ENCODE measurements at places on chromosomes 4 and X.
A peak's percentile ranks its signal among the peaks of the same experiment; 100 is the strongest.

DNA sequence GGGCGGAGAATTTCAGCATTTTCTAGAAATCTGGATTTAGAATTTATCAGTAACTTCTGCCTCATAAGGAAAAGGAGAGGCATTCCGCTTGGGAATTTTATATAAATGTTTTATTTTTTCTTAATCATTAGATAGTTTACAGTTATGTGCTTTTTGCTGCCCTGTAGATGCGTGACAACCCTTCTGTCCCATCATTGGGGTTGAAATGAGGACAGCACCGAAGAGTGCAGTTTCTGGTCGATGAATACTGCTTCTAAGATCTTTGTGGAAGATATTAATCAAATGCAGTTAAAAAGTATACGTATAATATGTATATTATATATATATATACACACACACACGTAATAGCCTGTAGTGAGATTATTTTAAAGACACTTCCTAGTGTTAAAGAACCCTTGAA lies 1.5 kb downstream of the RBPJ start:
- no peak for DNase-seq

DNA sequence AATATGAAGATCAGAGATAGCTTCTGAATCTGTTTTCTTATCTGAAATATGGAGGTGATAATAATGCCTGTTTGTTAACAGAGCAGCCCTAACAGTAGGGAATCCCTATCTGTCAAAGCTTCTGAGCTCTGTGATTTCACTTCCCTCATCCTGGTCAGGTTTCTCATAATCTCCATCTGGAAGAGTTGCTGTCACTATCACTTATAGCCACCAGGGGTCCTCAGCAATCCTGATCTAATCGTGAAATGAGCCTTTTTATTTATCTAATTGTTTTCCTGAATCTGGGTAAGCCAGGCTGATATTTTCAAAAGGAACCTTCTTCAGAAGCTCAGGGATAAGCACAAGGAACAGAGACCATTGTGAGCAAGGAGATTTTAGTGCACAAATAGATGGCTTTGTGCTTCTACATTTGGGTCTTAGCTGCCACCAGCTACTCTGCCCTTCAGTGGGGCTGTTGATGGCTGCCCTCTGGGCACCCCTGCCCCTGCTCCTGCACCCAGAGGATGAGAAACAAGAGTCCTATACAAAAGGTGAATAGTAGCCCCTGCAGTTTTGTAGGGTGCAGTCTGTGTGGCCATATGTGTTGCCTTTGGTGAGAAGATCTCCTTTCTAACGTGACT lies 196.4 kb upstream of the RADX start:
- peak; percentile 0 for DNase-seq

GRCh38 chrX:38278682-38279081 lies 48.6 kb downstream of the RPGR start:
- peak; percentile 6 for DNase-seq

- peak; percentile 40 for DNase-seq
Measured at GRCh38 chr4:106032851-106033286, 137.6 kb downstream of the NPNT start.

- DNase-seq = no peak
Measured at GRCh38 chr4:20529691-20530090, 170.6 kb upstream of the PACRGL start.

DNA sequence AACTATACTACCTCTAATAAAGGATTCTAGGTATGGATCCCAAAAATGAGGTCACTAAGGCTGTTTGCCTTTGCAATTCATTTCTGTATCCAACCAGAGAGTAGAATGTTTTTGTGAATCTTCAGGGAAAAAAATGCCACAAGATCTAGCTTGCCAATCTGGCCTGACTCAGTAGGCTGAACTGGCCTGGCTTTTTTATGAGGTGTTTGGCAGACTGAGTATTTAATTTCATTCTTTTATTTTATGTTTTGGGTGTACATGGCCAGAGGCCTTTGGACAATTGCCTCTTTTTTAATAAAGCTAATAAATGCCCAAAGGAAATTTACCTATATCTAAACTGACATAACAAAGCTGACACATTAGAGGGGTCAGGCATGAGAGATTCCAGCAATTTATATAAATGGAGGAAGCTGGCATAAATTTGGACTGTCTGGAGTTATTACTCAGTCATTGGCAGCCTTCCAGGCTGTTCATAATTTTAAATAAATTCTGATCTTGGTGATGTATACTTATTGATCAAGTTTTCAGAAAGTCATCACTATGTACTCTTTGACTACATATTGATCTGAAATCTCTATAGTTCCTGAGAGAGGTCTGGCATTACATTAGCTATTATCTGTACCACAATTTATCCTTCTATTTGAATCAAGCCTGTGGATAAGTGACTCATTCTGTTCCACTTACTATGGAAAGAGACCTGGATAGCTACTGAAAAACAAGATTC lies 376.4 kb upstream of the NOCT start:
- peak; percentile 31 for DNase-seq

GRCh38 chr4:94831607-94832006 lies 73.9 kb downstream of the BMPR1B start:
- DNase-seq = no peak

- peak; percentile 57 for DNase-seq
Measured at GRCh38 chr4:111492496-111492895, 652.8 kb upstream of the FAM241A start.

DNA sequence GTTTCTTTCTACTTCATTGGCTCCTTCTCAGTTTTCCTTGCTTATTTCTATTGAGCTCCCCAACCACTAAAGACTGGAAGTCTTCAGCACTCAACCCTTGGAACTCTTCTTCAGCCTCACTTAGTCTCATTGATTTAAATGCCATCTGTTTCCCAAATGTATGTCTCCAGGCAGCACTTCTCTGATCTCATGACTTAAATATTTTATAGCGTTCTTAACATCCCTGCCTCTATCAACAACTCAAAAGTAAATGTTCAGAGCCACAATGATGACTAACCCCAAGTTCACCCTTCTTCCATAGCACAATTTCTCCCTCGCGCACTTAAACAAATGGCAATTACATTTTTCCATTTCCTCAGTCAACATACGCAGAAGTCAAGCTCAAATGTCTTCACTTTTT lies 1393.3 kb downstream of the ARAP2 start:
- DNase-seq = peak; percentile 92

GRCh38 chrX:64093761-64094160 lies 111.7 kb downstream of the AMER1 start:
- no peak for DNase-seq

DNA sequence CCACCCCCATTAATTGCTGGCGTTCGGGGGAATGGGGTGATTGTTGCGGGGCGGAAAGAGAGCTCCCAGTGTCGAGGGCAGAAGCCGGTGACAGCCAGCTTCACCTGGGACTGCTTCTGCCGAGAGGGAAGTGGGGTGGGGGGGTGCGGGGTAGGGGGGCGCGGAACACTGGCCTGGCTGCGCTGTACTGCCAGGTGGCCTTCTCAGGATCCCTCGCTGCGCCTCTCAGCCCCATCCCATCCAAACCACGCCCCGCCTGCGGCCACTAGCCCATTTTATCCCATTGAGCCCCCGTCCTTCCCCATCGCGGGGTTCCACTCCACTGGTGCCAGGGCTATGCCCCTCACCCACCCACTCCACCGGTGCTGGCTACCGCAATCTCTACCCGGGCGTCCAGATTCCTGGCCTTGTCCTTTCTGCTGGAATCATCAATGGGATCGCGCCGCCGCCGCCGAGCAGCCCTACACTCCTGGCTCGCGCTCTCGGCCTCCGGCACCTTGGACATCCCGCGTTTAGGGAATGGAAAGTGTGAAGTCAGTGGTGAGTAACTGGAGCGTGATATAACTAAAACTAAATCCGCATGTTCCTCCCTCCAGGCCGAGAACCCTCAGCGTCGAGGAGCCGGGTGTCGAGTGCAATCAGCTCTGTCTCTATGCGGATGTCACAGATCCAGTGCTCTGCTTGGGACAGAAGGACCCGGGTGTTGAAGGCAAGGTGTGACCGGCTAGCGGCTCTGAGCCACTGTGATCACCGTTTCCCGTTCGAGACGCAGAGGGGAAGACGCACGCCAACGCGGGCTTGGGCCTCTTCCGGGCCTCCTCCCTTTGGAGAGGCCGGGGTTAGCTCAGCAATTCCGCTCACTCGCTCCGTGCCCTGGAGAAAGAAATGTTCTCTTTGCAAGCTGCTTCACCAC lies 20.5 kb downstream of the NKX3-2 start:
- no peak for DNase-seq

GRCh38 chr4:125115476-125115875 lies 199.3 kb upstream of the FAT4 start:
- DNase-seq = peak; percentile 59

GRCh38 chr4:124318292-124318691 lies 394.2 kb downstream of the ANKRD50 start:
- no peak for DNase-seq

GRCh38 chr4:23929248-23929647 lies 39.4 kb upstream of the PPARGC1A start:
- no peak for DNase-seq

DNA sequence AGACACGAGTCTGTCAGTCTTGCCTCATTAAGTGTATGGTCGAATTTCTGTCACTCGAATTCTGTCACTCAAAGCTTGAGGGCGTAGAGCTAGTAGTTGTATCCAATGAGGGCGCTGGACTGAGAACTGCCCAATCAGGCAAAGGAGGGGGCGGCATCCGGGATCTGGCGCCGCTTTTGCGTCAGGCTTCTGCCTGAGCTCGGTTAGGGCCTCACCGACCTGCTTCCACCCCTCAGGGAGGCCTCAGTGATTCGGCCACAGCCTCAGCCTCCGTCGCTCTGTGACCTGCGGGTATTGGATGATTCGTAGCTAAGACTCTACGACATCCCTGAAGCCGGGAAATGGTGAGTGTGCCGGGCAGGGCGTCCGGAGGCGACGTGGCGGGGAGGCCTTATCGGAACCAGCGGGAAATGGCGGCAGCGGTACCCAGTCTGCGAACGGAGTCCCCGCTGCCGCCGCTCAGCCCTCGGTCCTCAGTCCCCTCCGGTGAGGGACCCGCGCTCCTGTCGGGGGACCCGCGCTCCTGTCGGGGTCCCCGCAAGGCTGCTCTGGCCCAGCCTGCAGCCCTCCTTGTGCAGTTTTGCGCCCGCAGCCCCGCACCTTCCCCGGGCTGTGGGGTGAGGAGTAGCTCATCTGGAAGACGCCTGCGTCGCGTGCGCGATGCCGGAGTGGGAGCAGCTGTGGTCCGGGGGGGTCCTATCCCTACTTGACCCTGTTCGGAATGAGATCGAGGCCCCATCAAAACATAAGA lies 88.3 kb downstream of the ZNF718 start:
- DNase-seq = peak; percentile 74

DNA sequence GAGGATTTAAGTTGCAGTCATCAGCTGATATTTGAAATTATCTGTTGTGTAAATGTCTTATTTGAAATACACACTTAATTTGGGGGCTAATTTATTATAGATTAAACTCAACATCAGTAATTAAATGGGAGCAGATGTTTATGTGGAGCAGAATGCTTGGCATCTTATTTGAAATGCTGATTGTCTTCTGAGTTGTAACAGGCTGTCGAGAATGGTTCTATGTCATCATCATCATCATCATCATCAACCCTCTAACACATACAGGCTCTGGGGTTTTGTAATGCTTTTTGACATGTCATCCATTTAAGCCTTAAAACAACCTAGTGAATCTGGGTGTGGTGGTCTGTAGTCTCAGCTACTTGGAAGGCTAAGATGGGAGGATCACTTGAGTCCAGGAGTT lies 8.2 kb downstream of the MTMR1 start:
- DNase-seq = no peak

GRCh38 chr4:54607067-54607466 lies 50.7 kb upstream of the KIT start:
- no peak for DNase-seq

DNA sequence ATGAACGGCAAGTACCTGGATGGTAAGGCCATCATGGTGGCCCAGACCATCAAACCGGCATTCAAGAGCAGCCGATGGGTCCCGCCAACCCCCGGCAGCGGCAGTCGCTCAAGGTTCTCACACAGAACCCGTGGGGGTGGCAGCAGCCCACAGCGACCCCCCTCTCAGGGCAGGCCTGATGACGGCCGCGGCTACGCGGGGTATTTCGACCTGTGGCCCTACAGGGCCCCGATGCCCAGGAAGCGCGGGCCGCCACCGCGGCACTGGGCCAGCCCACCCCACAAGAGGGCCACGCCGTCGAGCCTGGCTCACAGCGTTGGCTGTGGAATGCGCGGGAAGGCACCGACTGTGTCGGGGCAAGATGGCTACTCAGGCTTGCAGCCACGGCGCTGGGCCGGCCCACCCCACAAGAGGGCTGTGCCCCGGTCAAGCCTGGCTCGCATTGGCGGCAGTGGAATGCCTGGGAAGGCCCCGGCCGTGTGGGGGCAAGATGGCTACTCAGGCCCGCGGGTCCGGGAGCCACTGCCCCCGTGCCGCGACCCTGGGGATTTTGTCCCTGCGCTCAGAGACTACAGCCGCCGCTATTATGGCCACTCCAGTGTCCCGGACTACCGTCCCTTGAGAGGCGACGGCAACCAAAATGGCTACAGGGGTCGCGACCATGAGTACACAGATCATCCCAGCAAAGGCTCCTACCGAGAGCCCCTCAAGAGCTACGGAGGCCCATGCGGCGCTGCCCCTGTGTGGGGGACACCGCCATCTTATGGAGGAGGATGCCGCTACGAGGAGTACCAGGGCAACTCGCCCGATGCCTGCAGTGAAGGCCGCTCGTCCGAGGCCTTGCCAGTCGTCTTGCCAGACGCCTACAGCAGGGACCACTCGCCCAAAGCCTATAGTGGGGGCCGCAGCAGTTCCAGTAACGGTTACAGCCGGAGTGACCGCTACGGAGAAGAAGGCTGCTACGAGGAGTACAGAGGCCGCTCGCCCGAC lies 731 bp downstream of the RBMXL3 start:
- DNase-seq = no peak

GRCh38 chr4:28310926-28311325 lies 1450.3 kb downstream of the STIM2 start:
- DNase-seq = no peak

DNA sequence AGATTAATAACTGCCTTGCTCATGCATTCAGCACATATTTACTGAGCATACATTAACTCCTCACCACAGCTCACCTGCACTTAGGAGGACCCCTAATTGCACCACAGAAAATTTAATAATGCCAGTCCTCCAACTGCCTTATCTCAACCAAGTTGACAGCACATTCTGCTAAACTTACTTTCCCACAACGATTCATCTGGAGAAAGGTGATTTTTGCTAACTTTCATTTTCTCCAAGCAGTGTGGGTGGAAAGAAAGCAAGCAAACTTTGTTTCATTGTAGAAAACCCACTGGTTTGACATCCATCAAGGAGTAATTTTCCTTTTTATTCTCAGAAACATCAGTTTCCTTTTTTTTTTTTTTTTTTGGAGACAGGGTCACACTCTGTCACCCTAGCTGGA lies 49.1 kb downstream of the RASGEF1B start:
- no peak for DNase-seq

DNA sequence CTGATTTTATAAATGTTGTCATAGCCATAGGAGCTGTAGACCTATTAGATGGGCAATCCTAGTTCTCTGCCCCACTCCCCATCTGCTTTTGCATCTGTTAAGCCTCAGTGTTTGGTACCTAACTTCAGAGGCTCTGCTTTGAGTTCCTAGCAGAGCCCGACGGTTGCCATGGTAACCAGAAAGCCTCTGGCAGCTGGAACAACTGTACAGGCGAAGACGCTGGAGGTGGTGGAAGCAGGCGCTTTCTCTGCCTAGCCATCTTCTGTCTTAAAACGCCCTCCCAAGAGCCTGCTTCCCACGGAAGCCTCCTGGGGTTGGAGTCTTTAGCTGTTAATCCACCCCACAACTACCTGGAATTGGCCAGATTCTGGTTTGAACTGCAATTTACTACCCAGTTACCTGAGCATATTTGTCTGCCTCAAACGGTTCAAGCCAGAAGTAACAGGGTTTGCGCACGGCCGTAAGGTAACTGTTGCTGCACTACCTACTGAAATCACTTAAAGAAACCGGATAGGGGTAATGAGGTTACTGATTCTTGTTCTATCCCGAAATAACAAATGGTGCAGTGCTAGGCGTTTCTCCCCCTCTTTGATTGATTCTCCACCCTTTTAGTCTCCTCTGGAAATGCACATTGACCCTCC lies 1.0 kb upstream of the GABRG1 start:
- DNase-seq = no peak
